ENCODE measurements at places on chromosomes 4 and X.

GRCh38 chr4:118745357-118745756, 60.2 kb downstream of the METTL14 start:
- peaks cover 15% of the 10 kb centered on the region for H3K36me3 ChIP-seq
- no peaks in the 10 kb centered on the region for H3K27me3 ChIP-seq
- no peak for DNase-seq
- no peak overlapping the region for H3K27ac ChIP-seq
- H3K4me3 ChIP-seq: no peak overlapping the region

DNA sequence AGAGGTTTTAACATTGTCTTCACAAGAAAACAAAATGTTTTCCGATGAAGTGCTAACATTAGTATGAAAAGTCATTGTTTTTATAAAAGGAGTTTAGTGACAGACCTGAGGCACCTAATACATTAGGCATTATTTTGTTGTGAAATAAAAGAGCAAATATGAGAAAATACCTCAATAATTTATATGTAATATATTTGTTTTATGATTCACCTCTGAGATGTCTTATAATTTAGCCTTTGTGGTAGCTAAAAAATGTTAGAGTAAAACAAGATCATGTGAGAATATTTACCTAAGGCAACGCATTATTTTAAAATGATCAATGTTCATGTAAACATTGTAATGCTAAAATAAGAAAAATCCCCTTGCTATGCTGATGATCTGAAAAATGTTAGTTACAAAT, 100.9 kb upstream of the WDFY3 start:
- no peaks in the 10 kb centered on the region for H3K36me3 ChIP-seq
- H3K27ac ChIP-seq: no peak overlapping the region
- no peaks in the 10 kb centered on the region for H3K4me1 ChIP-seq
- H3K4me3 ChIP-seq: no peak overlapping the region
- no peak for DNase-seq

- H3K27ac ChIP-seq: no peak overlapping the region
- DNase-seq: no peak
- peaks cover 4% of the 10 kb centered on the region for H3K27me3 ChIP-seq
- H3K4me1 ChIP-seq: no peaks in the 10 kb centered on the region
- H3K36me3 ChIP-seq: no peaks in the 10 kb centered on the region
Observed at GRCh38 chr4:53510321-53510720, 81.0 kb downstream of the LNX1 start.

- no peak overlapping the region for H3K4me3 ChIP-seq
- no peak overlapping the region for H3K27ac ChIP-seq
- H3K36me3 ChIP-seq: no peaks in the 10 kb centered on the region
- H3K4me1 ChIP-seq: no peaks in the 10 kb centered on the region
- DNase-seq: no peak
Observed at GRCh38 chr4:27666943-27667342, 806.3 kb downstream of the STIM2 start.

- H3K27me3 ChIP-seq: no peaks in the 10 kb centered on the region
- H3K27ac ChIP-seq: no peak overlapping the region
- no peaks in the 10 kb centered on the region for H3K4me1 ChIP-seq
- no peak overlapping the region for H3K4me3 ChIP-seq
Observed at GRCh38 chr4:147247579-147247978, 233.3 kb upstream of the EDNRA start.

DNA sequence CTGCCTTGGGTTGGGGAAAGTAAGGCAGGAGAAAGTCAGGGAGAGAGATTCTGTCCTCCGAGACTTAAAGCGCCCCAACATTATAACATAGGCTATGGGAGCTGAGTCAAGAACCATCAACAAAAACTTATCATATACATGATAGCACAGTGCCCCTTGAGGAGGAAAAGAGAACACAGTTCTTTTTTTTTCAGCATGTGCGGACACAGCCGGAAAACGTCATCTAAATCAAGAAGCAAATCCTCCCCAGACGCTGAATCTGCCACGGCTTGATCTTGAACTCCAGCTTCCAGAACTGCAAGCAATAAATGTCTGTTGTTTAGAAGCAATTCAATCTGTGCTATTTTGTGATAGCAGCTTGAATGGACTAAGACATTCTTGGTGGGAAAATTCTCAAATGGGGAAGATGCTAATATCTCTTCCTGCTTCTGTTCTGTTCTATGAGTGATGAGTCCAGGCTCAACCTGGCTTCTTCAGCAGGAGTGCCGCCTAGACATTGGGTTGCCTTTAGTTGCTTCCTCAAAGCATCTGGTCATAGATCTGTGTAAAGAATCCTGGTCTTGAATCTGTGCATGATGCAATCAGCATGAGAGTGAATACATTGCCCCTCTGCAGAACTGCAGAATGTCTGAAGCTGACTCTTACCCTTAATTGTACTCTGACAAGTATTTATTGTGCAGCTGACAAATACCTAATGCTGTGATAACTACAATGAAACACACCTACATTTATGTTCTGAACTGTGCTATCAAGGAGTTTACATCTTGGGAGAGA, 549.8 kb upstream of the PRKX start:
- no peak overlapping the region for H3K27ac ChIP-seq
- no peak overlapping the region for H3K4me3 ChIP-seq
- DNase-seq: no peak

- no peak for DNase-seq
- no peaks in the 10 kb centered on the region for H3K4me1 ChIP-seq
- no peak overlapping the region for H3K4me3 ChIP-seq
- H3K36me3 ChIP-seq: no peaks in the 10 kb centered on the region
- no peaks in the 10 kb centered on the region for H3K27me3 ChIP-seq
- H3K27ac ChIP-seq: no peak overlapping the region
Observed at GRCh38 chr4:24730256-24731001, 64.9 kb upstream of the SOD3 start.

DNA sequence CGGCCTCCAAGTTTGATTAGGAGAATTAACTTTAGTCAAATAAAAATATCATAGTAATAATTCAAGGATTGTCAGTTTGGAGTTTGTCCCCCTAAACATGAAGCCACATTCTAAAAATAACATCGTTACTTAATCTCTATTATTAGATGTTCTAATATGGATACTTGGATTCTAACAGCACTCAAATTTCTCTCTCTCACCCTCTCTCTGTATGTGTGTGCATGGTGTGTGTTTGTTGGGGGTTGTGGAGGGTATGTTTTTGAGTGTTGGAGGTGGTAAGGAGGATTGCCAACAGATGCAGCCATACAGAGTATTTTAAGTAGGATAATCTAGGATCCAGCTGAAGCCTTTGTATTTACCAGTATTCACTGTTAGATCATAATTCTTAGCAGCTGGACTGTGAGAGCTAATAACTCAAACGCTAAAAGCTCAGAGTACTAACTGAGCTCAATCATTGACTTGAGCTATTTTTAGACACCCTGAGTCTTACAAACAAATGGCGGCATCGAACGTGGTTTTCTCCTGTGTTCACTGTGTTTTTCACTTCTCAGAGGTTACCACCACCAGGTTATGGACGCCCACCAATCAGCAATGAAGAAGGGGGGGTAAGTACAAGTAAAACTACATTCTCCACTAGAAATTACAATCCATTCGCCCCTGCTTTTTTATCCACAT, 8.8 kb downstream of the ENAM start:
- H3K4me3 ChIP-seq: no peak overlapping the region
- peaks cover 13% of the 10 kb centered on the region for H3K27me3 ChIP-seq
- no peaks in the 10 kb centered on the region for H3K36me3 ChIP-seq
- DNase-seq: no peak
- no peak overlapping the region for H3K27ac ChIP-seq

DNA sequence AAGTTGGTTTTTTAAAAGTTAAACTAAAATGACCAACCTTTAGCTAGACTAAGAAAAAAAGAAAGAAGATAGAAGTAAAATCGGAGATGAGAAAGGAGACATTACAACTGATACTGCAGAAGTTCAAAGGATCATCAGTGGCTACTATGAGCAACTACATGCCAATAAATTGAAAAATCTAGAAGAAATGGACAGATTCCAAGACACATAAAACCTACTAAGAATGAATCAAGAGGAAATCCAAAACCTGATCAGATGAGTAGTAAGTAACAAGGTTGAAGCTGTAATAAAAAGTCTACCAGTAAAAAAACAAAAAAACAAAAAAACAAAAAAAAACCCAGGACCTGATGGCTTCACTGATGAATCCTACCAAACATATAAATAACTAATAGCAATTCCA, 16.1 kb downstream of the IQCM start:
- no peaks in the 10 kb centered on the region for H3K4me1 ChIP-seq
- H3K27me3 ChIP-seq: no peaks in the 10 kb centered on the region
- H3K27ac ChIP-seq: no peak overlapping the region
- no peaks in the 10 kb centered on the region for H3K36me3 ChIP-seq
- no peak overlapping the region for H3K4me3 ChIP-seq

DNA sequence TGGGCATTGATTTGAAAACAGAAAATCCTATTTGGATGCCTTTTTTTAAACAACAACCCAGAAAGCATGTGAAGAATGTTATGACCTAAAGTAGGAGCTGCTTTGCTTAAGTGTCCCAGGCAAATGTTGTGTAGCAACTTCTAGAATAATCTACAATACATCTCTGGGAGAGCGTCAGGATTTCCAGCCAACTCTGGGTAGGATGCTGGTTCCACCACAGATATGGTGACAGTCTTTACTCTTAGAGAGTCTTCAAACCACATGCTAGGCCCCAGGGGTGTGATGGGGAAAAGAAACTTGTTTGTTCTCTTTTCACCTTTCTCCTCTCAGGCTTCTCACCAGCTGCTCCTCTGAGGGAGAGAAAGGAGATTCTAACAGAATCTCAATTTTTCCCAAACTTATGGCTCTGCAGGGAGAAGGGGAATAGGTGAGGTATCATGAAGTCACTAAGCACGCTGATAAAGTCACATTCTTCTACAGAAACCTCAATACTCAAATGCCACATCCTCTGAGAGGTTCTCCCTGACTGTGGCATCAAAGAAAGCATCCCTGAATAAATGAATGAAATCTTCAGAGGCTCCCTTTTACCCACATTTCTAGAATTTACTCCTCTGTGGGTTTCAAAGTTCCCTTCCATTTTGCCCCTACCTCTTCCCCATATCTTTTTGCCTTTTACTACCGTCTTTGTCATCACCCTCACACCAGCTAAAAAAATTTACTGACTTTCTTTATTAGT, 171.6 kb upstream of the RAI2 start:
- no peak overlapping the region for H3K4me3 ChIP-seq
- no peak for DNase-seq
- no peaks in the 10 kb centered on the region for H3K36me3 ChIP-seq
- H3K27ac ChIP-seq: no peak overlapping the region
- H3K27me3 ChIP-seq: peaks cover 3% of the 10 kb centered on the region

DNA sequence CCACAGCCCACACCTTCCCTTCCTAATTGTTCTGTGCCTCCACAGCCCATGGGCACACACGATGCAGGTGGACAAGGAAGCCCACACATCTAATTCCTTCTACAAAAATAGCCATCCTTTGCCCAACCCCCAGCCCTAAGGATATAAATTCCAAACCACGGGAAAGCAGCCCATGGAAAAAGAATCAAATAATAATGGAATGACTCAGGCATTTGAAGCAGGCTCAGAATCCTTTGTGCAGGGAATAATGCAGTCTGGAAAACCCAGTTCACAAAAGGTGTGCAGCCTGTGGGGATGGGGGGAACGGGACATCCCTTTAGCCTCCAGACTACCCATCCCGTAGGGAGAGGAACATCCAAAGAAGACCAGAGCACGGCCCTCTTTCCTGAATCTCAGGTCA, 342.3 kb upstream of the GALNT7 start:
- H3K27ac ChIP-seq: no peak overlapping the region
- H3K36me3 ChIP-seq: no peaks in the 10 kb centered on the region
- H3K27me3 ChIP-seq: peaks cover 5% of the 10 kb centered on the region
- no peak overlapping the region for H3K4me3 ChIP-seq
- H3K4me1 ChIP-seq: no peaks in the 10 kb centered on the region

DNA sequence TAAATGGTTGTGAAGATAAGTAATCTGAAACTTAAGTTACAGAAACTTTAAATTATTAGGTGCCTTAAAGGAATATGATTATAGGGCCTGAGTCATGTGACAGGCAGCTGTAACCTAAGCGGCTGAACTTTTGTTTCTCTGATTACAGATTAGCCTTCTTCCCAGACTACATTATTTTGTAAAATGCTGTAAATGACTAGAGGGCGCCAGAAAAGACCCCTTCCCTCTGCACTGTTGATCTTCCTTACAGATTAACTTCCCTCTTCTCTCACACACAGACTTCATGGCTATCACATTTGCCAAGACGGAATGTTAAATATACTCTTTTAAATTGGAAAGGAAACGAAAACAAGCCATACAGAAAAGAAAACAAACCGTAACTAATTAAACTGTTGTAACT, 96.6 kb downstream of the EVC2 start:
- no peak overlapping the region for H3K27ac ChIP-seq
- H3K4me3 ChIP-seq: no peak overlapping the region

- no peaks in the 10 kb centered on the region for H3K36me3 ChIP-seq
- DNase-seq: no peak
- no peak overlapping the region for H3K27ac ChIP-seq
- H3K4me1 ChIP-seq: no peaks in the 10 kb centered on the region
- H3K27me3 ChIP-seq: peaks cover 7% of the 10 kb centered on the region
Observed at GRCh38 chr4:37561196-37561802, 124.9 kb downstream of the RELL1 start.

- H3K27ac ChIP-seq: no peak overlapping the region
- H3K27me3 ChIP-seq: no peaks in the 10 kb centered on the region
- H3K36me3 ChIP-seq: no peaks in the 10 kb centered on the region
- no peak for DNase-seq
Observed at GRCh38 chr4:159242427-159242826, 139.5 kb downstream of the RAPGEF2 start.

DNA sequence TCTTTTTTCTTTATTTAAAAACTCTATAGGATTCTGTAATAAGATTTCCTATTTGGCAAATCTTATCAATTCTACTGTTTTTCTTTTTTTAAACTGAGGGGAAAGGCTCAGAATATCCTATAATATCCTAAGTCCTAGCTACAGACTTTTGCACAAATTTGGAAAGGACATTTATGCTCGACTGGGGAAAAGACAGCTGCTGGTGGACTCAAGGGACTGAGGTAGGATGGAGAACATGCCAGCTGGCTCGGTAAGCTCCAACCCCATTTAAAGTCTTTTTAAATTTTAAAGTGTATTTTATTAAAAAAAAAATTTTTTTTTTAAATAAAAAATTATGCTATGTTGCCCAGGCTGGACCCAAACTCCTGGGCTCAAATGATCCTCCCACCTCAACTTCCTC, 36.8 kb downstream of the BOD1L1 start:
- H3K27me3 ChIP-seq: no peaks in the 10 kb centered on the region
- H3K27ac ChIP-seq: no peak overlapping the region
- H3K4me3 ChIP-seq: no peak overlapping the region

- H3K27ac ChIP-seq: no peak overlapping the region
- no peaks in the 10 kb centered on the region for H3K4me1 ChIP-seq
- no peaks in the 10 kb centered on the region for H3K27me3 ChIP-seq
- H3K4me3 ChIP-seq: no peak overlapping the region
- no peaks in the 10 kb centered on the region for H3K36me3 ChIP-seq
Observed at GRCh38 chr4:36056136-36056535, 188.2 kb downstream of the ARAP2 start.

All from natural killer cell treated with Interleukin-12 subunit alpha and Interleukin-12 subunit beta and Interleukin-15 and Interleukin-18, amount 100 ng/mL, for 72 hours (primary cell).